Cardiac fibroblast (primary cell): ENCODE measurements at places on chromosomes 6 and 20.

GRCh38 chr20:43037605-43038309, 151.9 kb downstream of the PTPRT start:
- DNase-seq: no peak

GRCh38 chr20:25483431-25484132, 76.1 kb downstream of the GINS1 start:
- no peak for DNase-seq

- peak; percentile 65 for DNase-seq
These were observed 93.7 kb downstream of the PSMB1 start for GRCh38 chr6:170459451-170459850.

DNA sequence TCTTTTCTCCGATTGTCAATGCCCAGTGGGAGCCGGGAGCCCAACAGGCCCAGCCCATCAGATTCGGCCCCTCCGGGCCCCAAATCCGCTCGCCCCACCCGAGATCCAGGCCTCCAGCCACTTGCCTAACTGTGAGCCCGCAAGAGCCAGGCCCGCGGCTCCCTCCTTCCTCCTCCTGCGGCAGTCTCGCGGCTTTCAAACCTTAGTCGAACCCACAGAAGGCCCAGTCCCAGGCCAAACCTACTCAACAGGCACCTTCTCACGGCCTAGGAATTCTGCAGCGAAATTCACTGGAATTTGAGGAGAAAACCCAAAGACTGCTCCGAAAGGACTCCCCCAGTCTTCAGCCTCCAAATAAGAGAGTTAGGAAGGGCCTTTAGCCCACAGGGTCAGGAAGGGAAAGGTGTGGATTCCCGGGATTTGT, 2.8 kb upstream of the TFAP2A start:
- DNase-seq: no peak

DNA sequence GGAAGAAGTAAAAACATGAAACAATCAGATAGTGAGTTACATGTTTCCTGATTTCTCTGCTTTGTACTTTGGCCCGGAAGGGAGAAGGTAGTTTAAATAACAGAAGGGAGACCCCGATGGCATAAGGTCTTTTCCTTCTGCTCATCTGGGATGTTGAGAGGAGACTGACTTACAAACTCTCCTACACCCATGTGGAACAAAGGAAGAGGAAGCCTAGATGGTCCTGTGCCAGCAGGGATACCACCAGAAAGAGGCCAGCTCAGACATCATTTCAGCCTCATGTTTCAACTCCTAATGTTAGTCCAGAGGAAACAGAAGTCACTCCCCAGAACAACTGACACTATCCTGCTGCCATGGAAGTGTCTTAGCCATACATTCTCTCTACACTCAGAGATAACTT, 250.7 kb upstream of the NOX3 start:
- DNase-seq: peak; percentile 3

DNA sequence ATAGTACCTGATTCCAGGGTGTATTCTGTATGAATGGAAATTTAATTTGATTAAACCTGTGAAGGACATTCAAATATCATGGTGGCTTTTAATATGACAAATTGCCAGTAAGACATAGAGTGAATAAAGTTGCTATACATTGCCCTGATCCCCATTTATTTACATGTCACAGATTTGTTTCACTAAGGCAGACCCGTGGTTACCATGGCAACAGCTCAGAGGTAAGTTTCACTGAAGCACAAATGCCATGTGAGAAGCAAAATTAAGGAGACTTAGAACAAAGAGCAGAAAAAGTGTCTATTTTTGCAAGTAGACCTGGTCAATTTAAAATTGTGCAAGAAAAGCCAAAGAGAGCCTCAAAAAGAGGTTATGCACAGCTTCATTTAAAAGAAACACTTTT, 63.7 kb downstream of the PXDC1 start:
- DNase-seq: no peak

DNA sequence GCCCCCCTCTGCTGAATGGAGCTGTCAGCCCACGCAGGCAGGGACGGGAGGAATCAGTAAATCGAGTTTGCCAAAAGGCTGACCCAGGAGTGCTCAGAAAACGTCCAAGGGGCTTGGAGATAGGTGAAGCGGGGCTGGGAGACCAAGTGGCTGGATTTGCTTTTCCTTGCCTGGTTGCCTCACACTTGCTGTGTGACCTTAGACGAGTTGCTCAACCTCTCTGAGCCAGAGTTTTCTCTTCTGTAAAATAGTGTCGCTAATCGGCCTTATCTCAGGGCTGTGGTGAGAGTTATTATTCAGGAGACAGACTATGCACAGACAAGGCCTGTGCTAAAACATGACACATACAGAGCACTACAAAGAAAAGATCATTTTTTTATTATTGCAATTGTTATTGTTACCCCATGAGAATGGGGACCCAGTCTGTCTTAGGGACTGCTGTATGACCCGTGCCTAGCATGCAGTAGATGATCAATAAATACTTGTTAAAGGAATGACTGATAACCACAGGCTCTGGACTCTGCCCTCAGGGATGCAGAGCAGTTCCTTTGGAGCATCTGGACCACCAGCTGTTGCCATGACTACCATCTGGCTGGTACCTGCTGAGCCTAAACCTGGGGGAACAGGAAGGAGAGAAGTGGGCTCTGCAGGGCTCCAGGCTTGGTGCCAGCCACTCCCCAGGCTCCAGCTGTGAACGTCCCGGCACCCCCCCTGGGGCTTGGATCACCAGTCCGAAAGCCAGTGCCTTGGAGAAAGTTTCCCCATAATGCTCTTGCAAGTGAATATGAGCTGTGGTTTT, 901 bp downstream of the KCNK15 start:
- DNase-seq: no peak

DNA sequence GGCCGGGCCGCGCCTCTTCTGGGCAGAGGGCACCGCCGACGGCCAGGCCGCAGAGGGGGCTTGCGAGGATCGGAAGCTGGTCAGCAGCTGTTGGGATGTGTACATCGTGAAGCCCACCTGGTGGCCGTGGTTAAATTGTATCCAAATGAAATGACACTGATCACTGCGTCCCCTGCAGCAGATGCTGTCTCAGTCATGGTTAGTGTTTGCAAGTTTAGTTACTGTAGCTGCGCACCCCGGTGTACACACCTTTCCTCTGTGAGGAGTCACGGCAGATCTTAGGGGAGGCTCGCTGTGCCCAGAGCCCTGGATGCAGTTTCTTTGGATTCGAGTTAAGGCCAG, 653 bp downstream of the NAA20 start:
- no peak for DNase-seq

- no peak for DNase-seq
These were observed 706.8 kb downstream of the CD109 start for GRCh38 chr6:74402781-74403180.

- peak; percentile 32 for DNase-seq
These were observed 154.3 kb downstream of the VEGFA start for GRCh38 chr6:43924222-43924702.

DNA sequence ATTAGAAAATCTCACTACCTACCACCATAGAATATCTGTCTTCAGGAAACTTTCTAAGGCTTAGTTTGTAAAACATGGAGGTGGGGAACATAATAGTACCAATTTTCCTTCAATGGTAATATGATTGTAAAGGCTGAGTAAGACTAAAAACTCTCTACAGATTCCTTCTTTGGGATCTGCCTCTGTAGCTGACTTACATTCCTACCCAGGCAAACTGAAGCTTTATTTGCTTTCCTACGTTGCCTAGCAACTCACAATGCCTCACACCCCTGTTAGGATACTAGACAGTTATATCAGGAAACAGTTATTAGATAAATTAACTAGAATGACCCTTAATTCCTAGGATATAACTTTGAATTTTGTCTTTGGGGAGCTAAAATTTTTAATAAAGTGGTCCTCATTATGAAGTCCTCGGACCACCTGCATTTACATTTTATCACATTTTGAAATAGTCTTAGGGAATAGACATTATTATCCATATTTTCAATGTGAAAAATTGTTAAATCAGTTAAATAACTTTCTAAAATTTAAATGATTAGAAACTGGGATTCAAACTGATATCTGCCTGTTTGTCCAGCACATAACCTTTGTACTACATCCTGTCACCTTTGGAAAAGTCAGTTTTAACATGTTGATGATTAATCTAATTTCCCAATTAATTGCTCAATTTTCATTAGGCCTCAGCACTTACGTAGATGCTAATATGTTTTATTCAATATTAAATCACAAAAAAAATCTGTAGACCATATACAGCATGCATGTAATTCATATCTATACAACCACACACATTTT, 591.4 kb downstream of the RNF144B start:
- DNase-seq: peak; percentile 7

DNA sequence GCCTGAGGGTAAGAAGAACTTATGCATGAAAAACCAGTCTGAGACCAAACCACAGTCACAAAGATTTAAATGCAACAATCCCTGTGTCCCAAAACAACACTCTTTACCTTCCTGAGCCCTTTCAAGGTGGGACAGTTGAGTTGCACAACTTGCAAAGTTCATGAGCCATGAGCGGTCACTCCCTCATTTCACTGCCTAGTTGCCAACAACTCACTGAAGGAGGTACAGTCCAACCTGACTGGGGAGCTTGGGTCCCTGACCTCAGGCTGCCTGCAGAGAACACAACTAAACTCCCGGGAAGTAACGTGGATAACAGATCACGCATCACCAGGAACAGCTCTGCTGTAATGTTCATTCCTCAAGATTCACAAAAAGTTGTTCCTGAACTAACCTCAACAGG, 69.4 kb downstream of the MBOAT1 start:
- DNase-seq: no peak

DNA sequence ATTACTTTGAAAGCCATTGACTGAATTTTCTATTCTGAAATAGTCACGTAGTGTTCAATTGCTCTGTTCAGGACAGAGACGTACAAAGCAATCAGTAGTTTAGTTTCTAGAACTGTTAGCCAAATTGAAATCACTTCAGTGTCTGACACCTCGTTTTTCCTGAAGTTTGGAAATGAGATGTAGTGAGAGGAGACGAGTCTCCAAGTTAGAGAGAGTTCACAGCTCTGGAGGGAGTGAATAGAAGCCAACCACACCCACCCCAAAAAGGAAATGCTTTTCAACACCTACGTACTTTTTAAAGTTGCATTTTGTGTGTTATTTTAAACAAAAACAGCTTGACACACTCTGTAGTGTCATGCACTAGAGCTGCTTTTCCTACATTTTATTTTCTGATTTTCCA, 296.0 kb downstream of the ADGRG6 start:
- no peak for DNase-seq

GRCh38 chr6:106617302-106617701, 12.0 kb downstream of the RTN4IP1 start:
- no peak for DNase-seq

- DNase-seq: no peak
These were observed 37.7 kb upstream of the SIRPA start for GRCh38 chr20:1857466-1857865.

GRCh38 chr6:135004399-135004798, 50.2 kb downstream of the HBS1L start:
- no peak for DNase-seq

GRCh38 chr6:42341771-42342553, 109.8 kb downstream of the TRERF1 start:
- no peak for DNase-seq
